Stimulated activated CD8-positive, alpha-beta memory T cell treated with anti-CD3 and anti-CD28 coated beads, Interleukin-4, amount 100 ng/mL, for 24 hours (primary cell): ENCODE measurements at places on chromosomes 1 and 21.

DNA sequence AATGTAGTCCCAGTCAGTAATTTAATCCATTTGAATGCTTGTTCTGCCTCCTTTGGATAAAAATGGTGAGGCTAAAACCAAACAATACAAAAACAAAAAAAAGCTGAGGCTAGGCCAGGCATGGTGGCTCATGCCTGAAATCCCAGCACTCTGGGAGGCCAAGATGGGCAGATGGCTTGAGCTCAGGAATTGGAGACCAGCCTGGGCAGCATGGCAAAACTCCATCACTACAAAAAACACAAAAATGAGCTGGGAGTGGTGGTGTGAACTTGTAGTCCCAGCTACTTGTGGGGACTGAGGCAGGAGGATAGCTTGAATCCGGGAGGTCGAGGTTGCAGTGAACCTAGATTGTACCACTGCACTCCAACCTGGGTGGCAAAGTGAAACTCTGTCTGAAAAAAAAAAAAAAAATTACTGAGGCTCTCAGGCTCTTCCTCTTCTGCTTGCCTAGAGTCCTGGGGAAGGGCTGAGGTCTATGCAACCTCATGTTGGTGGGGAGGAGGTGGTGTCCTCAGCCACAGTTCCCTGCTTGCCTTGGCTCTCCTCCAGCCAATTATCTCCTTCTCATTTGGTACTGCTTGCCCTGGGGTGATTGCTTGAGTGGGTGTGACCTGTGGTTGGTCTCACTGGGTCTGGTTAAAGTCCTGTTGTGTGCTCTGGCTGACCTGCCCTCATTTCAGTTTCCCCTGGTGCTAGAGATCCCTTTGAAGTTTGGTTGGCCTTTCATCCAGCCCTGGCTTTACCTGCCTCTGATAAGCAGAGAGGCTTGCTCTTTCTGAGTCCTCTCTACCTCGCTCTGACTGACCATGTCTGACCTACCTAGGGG lies 20.9 kb downstream of the S1PR1 start:
- DNase-seq = no peak

DNA sequence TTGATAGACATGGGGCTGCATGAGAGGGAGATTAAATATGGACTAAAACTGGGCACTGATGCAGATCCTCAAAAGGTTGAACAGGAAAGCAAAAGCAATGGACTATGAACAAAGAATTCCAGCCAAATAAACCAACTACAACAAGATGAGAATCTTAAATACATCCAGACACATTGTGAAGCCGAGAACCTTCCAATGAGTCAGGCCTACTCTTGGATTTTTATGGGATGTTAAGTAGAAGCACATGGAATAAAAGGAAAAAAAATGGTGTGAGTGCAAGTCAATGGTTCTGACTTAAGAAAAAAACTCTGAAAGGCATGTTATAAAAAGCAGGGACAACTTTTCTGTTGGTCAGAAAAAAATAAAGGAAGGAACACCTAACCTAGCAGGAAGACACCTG lies 227.2 kb downstream of the DPYD start:
- DNase-seq = no peak

DNA sequence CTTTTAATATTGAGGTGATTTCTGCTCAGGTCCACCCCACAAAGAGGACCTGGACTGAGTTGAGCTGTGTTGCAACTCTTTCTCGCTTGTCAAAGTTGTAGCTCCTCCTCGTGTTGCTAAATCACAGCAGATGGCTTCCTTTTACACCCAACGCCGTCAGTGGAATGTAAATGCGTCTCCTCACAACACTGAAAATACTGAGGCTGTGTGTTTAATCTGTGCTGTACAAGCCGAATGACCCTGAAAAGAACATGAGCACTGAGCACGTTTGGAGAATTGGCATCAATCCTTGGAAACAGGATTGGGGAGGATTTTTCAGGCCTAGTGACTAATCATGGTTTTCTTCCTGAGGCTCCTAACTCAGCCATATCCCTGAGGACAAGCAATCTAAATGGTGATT lies 196.0 kb downstream of the CRB1 start:
- DNase-seq = no peak

- no peak for DNase-seq
Observed at GRCh38 chr21:31524140-31524539, 135.4 kb upstream of the SOD1 start.

DNA sequence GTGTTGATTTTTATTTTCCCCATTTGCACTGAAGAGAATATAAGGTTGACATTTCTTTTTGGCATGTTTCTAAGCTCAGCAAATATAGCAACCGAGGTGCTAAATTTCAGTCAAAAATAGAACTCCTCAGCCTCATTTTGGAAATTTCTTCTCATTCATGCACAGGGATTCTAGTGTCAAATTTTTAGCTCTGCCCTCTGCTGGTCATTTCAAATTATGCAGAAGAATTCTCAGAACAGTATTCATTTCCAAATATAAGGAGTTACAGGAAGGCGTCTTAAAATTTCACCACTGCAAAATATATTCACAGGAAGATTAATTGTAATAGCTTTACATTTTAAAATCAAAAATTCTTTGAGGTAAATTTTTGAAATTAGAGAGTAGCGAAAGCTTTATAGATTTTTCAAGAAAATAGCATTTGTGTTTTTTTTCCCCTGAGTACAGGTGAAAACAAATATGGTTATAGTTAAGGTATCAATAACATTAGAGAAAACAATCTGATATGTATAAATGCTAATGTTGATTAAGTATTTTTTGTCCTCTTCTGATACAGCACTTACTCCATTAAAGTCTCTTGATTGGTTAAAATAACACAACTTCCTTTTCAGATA lies 57.9 kb downstream of the FMN2 start:
- no peak for DNase-seq

- DNase-seq = no peak
Observed at GRCh38 chr1:29963946-29964345, 727.6 kb downstream of the PTPRU start.

- DNase-seq = no peak
Observed at GRCh38 chr21:33640697-33641351, 717 bp downstream of the CRYZL1 start.

- DNase-seq = no peak
Observed at GRCh38 chr1:234838182-234838581, 228.2 kb upstream of the IRF2BP2 start.

DNA sequence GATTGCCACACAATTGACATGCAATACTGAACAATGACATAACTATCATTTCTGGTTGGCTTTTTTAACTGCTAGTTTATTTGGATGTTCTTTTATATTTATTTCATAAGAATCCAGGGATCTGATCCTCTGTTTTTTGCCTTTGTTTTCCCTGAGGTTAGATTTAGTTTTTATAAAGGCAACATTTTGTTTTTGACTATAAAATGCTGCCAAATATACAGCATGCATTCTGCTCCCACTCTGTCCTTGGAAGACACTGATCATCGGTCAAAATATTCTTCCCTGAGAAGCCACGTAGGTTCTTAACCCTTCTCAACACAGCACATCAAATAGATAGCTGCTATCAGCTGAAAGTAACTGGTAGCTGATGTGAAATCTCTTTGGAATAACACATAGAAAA lies 52.5 kb downstream of the LYPLAL1 start:
- DNase-seq = no peak

DNA sequence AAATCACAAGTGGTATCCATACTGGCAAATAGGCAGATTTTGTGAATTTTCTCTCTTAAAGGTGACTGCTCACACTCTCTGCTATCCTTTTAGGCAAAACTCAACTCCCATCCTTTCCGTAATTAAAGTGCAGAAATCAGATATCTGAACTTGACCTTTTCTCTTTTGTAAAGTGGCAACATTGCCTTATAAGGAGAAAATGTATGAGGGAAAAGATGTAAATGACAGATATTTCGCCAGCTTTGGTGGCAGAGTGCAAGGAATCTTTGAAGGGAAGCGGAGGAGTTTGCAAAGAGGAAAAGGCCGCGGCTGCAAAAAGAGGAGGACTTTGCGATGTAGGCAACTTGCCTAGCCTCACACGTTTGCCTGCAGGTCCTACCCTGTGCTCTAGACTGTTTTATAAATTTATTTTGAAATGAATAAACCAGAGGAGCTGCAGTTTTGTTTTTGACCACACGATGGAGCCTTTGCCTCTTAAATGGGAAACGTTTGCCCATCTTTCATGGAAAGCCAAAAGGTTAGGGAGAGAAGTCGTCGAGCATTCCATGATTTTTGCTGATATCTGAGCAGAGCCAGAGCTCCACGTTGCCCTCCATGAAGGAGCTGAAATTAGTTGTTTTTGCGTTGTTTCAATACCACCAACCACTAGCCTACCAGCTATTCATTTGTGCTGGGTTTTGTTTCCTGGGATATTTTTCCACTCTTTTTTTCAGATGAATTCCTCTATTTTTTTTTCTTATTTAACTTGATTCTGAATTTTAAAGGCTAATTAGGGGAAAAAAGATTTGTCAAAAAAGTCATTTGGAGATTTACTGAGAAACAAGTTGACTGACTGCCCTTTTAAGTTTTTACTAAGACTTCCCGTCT lies 242.3 kb downstream of the LMX1A start:
- no peak for DNase-seq

DNA sequence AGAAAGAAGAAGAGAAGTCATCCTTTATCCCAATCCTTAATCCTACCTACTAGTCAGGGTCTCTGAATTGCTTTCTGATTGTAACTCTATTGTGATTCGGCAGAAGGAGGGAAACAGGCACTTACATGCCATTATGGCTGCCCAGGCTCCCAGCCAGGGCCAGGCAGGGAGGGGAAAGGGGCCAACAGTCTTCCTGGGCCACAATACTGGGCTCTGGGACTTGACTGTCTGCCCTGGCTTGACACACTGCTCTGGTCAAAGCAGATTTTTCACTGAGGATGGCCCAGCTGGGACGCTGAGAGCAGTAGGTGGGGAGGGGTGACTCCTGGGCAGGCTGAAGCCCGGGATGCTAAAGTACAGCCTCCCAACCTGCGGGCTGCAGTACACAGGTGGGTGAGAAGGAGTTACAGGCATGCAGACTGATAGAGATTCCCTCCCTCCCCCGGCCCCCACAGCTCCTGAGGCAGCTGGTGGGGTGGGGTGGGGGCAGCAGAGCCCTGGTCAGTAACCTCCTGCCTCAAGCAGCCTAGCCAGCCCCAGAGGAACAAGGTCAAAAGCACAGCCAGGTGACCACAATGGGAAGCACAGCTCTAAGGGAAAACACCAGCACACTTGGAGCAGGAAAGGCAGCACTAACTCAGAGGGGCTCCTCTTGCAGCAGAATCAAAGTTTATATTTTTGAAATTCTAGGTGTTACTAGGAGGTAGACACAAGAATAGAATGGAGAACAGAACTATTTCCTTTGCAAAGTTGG lies 25.3 kb downstream of the KCND3 start:
- no peak for DNase-seq

- no peak for DNase-seq
Observed at GRCh38 chr1:48560577-48560976, 88.6 kb upstream of the SPATA6 start.

DNA sequence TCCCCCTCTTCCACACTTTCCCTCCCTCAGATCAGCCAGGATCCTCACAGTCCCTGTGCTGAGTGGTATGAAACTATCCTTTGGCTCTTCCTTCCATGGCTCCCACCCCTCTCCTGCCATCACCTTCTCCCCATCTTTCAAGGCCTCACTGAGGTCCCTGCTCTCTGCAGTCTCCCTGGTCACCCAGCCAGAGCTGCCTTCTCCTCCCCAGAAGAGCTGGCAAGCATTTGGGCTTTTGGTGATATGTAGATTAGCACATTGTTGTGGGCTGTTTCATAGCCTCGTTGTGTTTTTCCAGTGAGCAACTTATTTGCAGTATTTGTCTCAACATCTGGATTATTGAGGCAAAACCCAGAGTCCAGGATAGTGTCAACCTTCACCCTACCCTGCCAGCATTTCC lies 2.2 kb downstream of the CSF1 start:
- no peak for DNase-seq

DNA sequence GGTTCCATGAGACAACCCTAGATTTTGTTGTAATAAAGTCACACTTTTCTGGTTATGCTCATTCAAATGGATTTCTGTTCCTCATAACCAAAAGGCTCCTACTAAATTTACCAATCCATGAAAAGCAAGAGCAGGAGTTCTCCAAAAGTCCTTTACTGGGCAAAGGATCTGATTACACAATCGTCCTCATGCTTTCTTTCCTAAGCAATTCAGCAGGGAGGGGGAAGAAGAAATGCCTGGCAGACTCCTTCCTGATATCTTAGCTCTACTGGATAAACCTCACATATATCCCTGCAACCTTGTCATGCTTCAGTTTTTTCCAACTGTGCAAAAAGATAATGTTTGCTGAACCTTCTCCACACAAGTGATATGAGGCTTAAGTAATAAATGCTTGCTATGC lies 67.6 kb upstream of the GUCA2B start:
- DNase-seq = no peak

DNA sequence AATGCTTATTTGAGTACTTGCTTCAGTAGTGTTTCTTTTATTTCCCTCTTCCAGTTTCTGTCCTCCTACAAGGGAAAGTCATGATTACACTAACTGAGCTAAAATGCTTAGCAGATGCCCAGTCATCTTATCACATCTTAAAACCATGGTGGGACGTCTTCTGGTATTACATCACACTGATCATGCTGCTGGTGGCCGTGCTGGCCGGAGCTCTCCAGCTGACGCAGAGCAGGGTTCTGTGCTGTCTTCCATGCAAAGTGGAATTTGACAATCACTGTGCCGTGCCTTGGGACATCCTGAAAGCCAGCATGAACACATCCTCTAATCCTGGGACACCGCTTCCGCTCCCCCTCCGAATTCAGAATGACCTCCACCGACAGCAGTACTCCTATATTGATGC lies 50.3 kb upstream of the LRRC8C start:
- no peak for DNase-seq

DNA sequence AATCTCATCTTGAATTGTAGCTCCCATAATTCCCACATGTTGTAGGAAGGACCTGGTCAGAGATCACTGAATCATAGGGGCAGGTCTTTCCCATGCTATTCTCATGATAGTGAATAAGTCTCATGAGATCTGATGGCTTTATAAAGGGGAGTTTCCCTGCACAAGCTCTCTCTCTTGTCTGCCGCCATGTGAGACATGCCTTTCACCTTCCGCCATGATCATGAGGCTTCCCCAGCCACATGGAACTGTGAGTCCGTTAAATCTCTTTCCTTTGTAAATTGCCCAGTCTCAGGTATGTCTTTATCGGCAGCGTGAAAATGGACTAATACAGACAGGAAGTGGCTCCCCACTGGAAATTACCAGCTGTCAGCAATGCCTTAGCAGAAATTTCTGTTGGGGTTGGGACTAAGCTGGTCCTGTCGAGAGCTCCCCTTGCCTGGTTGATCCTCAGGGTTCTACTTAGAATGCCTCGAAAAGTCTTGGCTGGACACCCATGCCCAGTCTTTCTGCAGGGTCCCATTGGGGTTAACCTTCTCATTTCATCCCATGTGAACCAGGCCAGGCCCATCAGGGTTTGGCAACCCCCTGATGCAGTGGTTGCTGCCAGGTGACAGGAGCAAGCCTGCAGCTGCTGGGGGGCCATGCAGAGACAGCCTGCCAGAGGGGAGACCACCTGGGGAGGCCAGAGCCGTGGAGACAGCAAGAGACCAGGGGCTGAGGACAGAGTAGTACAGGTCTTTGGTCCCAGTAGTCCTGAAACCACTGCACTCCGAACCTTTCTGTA lies 2.8 kb upstream of the ABCG1 start:
- DNase-seq = no peak

DNA sequence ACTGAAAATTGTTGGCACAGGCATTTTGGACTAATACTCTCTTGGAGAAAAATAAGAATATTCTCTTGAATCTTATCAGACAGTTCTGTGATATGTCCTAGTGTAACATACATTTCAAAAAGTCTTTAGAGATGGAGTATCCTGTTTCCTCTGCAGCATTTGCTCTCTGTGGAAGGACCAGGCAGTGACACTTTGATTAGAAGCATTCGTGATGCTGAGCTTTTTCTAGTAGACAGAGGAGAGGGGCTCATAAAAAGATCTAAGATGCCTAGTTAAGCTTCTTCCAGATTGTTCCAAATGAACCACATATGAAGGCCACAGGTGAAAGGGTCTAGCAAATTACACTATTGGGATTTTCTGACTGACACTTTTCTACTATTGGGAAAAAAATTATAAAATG lies 120.3 kb downstream of the C1orf21 start:
- DNase-seq = no peak
